ENCODE measurements at places on chromosomes 7 and 10.
A peak's percentile ranks its signal among the peaks of the same experiment; 100 is the strongest.

- no peak for DNase-seq
Observed at GRCh38 chr7:78316110-78316509, 517.5 kb downstream of the PHTF2 start.

DNA sequence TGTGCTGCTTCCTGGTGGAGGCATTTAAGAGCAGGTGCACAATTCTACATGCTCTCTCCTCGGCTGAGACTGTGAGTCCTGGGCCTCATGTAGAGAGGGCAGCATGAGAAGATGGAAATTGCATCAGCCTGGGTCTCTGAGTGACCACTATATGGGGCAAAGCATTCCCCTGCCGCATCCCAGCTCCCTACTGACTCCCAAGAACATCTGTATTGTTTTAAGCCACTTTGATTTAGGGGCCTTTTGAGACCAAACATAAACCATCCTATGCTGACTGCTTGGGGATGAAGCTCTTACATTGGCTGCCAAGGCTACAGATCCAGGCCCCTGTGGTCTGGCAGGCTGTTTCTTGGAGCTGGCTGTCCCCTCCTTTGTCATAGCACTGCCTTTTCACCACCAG is 101.3 kb upstream of the TBX20 start:
- DNase-seq = no peak

- no peak for DNase-seq
Observed at GRCh38 chr10:28249512-28249911, 53.4 kb downstream of the MPP7 start.

- no peak for DNase-seq
Observed at GRCh38 chr10:11225935-11226334, 208.3 kb downstream of the CELF2 start.

GRCh38 chr7:107971613-107972012 is 31.3 kb downstream of the LAMB1 start:
- no peak for DNase-seq

DNA sequence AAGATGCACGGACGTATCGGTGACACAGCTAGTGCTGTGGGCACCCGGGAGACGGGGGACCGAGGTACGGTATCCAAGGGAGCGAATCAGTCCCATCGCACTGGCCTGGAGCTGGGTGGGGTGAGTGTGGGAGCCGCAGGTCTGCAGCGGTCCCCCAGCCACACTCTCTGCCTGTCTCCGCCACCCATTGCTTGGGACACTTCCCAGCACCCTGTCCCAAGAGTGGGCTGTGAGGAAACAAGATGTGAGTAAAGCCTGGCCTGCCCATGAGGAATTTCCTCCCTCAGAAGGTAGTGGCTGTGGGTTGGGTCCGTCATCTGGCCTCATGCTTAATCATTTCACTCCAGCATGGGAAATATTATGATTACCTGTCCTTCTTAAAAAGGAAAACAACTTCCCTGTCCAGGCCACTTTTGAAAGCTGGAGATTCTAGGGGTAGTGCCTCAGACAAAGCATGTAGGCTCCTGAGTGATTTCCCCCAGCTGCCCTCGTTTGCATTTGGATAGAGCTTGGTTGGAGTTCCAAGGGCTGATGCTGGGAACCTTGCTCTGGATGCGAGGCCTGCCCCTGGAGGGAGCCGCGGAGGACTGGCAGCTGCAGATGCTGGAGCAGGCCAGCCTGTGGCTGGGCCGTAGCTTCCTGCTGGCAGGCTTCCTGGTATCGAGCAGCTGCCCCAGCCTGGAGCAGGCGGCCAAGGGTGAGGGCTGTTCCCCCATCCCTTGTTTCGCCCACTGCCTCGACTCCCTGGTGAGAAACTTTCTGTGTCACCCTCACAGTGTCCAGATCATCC is 6.2 kb upstream of the ACTR3C start:
- DNase-seq = no peak

DNA sequence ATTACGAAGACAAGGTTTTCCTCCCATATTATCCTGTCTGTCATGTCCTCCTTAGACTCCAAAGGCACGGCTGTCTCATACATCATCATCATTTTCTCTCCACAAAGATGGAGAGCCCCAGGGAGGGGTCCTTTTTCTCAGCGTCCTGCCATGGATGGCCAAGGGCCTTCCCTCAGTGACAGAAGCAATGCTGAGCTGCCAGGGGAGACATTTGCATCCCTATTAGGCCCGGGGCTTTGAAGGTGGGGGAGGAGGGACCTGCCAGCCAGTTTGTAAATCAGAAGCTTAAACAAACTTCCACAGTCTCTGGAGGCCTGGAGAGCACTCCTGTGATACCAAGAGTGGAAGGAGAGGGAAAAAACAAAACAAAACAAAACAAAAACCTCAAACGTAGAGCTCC is 112.4 kb upstream of the ADO start:
- DNase-seq = no peak

GRCh38 chr10:28765641-28766040 is 88.3 kb downstream of the BAMBI start:
- DNase-seq = no peak

DNA sequence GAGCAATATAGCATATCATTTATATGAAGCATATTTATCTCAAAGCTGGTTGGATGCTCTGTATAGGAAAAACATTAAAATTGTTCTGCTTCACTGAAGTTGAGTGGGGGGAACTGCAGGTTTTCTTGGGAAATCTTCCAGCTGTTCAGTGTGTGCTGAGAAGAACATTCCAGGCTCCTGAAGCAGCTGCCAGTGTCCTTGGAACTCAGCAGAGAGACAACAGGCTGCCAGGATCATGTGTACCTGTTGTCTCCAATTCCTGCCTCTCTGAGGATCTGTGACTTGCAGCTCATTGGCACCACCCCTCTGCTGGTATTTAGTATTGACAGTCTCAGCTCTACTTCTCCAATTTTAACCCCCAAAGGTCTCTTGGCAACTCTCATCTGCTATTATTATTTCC is 42.3 kb upstream of the PRKG1 start:
- DNase-seq = no peak

- no peak for DNase-seq
Observed at GRCh38 chr7:99407872-99408378, 472 bp downstream of the PDAP1 start.

GRCh38 chr7:76423666-76424412 is 911 bp upstream of the ZP3 start:
- DNase-seq = peak; percentile 34

GRCh38 chr7:50923476-50923875 is 140.8 kb upstream of the GRB10 start:
- DNase-seq = no peak

DNA sequence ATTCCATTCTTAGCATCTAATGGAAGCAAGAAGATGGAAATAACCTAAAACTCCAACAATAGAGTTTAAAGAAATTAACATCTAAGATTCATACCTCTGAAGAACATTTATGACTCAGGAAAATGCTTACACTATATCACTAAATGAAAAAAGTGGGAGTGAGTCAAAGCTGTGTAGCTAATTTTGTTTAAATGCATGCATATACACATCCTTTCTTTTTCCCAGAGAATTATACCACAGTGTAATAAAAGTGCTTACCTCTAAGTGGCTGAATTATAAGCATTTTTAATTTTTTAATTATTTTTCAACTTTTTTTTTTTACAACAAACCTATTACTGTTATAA is 44.3 kb downstream of the CCDC71L start:
- no peak for DNase-seq

DNA sequence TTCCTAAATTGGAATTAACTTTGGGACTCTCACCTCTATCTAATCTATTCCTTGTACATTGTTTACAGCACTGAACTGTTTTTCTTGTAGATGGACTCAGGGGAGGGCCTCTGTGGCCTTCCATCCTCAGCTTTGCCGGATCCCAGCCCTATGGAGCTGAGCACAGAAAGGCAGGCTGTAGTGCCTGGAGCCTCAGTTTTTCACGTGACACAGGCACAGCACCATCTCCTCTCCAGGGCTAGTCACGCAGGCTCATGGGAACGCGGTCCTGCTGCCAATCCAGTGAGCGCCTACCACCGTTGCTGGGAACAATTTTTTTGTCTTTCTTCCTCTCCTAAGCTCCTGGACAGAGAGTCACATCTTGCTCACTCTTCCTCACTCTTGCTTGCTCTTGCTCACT is 75.6 kb upstream of the DDC start:
- DNase-seq = no peak

- no peak for DNase-seq
Observed at GRCh38 chr7:43625980-43626379, 43.1 kb downstream of the STK17A start.

GRCh38 chr7:65264258-65264657 is 109.4 kb upstream of the ZNF92 start:
- no peak for DNase-seq

GRCh38 chr7:76073335-76073990 is 25.6 kb downstream of the MDH2 start:
- DNase-seq = no peak

GRCh38 chr10:4945766-4946717 is 17.2 kb upstream of the AKR1C1 start:
- DNase-seq = no peak

- no peak for DNase-seq
Observed at GRCh38 chr10:84473136-84473535, 144.7 kb downstream of the CCSER2 start.
